ENCODE measurements at places on chromosomes 7 and 10.

DNA sequence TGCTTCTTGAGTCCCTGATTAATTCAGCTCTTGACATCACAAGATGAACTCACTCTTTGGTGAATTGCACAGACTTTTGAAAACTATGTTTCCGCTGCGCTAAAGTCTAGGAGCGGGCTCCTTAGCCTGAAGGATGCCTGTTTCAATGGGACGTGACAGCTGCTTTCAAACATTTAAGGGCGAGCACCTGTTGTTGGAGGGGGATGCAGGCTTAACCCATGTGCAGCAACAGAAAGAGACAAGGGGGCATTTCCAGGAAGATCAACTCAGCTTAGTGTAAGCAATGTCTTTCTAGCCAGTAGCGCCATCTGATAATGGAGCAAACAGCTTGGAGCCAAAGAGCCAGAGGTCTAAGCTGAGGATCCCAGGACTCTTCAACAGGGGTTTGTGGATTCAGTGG lies 8.4 kb upstream of the PFKFB3 start:
- DNase-seq: no peak

GRCh38 chr7:27101957-27102580 lies 414 bp downstream of the HOXA2 start:
- DNase-seq: no peak

DNA sequence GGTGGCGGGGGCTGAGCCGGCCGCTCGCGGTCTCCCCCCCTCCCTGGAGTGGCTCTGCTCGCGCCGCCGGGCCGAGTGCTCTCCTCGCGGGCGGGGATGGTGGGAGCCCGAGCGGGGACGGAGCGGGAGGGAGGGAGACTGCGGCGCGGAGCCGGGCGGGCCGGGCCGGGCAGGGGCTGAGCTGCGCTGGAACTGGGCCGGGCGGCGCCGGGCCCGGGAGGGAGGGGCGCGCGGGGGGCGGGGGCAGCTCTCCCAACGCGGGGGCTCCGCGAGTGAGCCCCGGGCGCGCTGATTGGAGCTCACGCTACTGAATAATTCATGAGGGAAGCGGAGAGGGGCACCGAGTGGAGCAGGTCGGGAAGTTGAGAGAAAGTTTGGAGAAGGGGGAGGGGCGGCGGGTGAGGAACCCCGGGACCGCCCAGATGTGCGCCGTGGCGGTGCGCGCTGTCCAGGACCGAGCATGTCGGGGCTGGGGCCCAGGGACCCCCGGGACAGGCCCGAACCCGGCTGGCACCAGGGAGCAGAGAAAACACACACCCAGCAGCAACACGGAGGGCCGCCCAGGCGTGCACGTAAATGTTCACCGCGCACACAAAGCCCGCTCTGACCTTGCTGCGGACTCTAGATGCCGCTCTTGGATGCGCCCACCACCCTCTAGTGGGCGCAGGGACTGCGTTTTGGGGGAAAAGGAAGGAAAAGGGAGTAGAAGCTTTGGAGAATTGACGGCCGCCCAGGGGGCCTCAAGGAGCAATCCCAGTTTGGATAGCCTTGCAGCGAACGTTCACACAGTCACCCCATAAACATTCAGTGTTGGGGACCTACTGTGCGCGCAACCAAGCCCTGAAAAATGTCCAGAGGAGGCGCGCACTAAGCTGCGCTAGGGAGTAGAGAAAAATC lies at the start of gene EPHB4:
Gene EPHB4, minus strand, starts transcription at position 194 of the 897 bp plus-strand sequence. CDS start 493 bp downstream, outside the sequence.
- DNase-seq: no peak

- no peak for DNase-seq
Measured at GRCh38 chr10:121919666-121920065, 8.2 kb downstream of the ATE1 start.

DNA sequence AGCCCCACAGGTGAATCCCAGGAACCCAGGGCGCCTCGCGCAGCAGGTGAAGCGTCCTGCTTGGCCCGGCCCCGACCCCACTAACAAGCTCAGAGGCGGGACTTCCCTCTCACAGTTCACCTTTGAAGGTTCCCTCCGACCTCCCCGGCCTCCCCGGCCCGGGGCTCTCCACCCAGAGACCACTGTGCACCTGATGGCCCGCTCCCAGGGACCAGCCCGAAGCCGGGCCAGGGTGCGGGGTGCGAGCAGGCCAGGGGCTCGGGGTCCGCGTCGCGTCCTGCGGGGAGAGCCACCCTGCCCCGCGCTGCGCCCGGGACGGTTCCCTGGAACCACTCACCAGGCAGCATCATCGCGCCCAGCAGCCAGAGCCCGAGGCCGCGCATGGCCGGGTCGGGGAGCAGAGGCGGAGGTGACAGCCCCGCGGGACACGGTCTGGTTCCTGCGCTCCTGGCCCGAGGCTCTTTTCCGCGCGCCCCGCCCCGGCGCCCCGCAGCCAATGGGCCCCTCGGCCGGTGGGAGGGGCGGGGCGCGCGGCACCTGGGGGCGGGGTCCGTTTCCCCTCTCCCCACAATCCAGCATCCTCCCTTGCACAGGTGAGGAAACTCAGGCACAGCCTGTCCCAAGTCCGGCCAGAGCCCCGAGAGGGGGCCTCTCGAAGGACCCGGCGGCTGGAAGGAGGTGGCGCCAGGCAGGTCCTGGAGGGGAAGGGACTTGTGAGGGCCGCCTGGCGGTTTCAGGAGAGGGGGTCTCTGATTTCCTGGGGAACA lies at the start of gene ADAM8:
Gene ADAM8, minus strand, starts transcription at position 434 of the 767 bp plus-strand sequence. Its CDS starts 51 bp downstream, at position 383.
- DNase-seq: peak; percentile 74

GRCh38 chr7:121049028-121049791 lies 60.7 kb downstream of the CPED1 start:
- no peak for DNase-seq

DNA sequence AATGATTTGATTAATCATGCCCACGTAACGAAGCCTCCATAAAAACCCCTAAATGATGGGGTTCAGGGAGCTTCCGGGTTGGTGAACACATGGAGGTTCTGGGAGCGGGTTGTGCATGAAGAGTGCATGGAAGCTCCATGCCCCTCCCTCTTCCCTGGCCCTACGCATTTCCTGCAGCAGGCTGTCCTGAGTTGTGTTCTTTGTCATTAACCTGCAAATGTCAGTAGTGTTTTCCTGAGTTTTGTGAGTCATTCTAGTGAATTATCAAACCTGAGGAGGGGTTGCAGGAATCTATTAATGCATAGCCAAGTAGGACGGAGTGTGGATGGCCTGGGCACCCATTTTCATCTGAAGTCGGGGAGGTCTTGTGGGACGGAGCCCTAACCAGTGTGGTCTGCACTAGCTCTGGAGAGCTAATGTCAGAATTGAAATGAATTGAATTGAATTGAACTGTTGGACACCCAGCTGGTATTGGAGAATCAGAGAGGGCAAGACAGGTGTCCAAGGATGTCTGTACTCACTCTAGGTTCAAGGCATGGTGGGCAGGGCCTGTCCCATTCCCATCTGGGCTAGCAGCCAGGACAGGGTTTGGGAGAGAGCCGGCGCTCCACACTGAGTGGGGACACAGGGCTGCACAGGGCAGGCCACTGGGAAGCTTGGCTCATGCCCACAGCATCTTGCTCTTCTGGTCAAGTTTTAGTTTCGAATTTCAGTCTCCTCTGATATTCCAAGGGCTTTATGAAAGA lies 22.3 kb upstream of the ARHGAP22 start:
- DNase-seq: no peak

DNA sequence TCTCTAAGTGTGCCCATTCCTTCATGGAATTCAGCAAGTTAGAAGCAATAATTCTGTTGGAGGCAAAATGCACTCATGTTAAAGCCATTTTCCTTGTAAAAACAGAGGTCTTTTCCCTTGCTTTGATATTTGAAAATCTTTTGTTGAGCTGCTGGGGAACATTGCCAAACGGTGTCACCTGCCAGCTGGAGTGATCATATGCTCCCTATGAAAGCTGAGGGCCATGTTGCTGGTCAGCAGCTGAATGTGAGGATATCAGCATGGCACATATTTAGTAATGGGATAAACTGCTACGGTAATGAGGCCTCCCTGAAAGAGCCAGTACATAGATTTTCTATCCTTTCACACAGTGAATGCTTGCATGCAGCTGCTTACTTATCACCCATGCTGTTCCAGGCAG lies 224.3 kb downstream of the THSD7A start:
- no peak for DNase-seq

- no peak for DNase-seq
Measured at GRCh38 chr7:85150624-85151023, 36.2 kb downstream of the SEMA3D start.

DNA sequence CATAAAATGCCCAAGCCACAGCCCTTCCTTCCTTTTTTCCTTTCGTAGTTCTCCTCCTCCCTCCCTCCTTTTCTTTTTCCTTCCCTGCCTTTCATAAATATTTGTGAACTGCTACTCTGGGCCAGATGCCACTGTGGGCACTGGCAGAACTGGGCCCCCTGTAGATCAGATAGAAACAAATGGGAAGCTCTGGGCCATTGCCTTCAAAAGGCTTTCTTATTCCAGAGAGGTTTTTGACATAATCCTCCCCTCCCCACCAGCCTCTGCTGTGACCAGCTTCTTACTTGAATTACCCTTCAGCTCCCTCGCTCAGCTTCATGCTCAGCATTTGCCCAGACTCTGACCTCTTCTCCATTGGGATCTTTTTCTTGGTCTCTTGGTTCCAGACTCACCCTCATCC lies 886.8 kb downstream of the LRMDA start:
- no peak for DNase-seq

- DNase-seq: peak; percentile 24
Measured at GRCh38 chr10:79066411-79067240, 2.1 kb upstream of the ZMIZ1 start.

DNA sequence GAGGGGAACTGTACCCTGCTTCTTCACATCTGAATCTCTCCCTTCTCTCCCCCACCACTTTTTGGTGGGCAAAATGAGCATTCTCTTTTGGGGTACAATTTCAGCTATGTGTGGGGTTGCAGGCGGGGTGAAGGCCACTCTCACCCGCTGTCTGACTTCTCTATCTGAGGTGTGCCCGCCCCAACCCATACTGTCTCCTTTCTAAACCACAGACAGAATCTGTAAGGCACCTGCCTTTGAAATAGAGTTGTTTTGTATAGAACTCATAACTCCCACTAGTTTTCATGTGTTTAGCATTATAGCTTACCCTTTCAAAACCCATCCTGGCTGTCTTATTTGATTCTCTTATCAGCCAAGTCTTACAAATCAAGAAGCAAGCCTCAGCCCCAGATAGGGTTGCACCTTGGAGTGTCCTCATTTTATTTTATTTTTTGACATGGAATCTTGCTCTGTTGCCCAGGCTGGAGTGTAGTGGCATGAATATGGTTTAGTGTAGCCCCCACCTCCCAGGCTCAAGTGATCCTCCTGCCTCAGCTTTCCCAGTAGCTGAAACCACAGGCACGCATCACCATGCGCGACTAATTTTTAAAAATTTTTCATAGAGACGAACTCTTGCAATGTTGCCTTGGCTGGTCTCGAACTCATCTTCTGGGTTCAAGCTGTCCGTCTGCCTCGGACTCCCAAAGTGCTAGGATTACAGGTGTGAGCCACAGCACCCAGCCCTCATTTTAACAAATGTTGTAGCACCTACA lies 11.9 kb downstream of the TSPAN14 start:
- DNase-seq: peak; percentile 61

DNA sequence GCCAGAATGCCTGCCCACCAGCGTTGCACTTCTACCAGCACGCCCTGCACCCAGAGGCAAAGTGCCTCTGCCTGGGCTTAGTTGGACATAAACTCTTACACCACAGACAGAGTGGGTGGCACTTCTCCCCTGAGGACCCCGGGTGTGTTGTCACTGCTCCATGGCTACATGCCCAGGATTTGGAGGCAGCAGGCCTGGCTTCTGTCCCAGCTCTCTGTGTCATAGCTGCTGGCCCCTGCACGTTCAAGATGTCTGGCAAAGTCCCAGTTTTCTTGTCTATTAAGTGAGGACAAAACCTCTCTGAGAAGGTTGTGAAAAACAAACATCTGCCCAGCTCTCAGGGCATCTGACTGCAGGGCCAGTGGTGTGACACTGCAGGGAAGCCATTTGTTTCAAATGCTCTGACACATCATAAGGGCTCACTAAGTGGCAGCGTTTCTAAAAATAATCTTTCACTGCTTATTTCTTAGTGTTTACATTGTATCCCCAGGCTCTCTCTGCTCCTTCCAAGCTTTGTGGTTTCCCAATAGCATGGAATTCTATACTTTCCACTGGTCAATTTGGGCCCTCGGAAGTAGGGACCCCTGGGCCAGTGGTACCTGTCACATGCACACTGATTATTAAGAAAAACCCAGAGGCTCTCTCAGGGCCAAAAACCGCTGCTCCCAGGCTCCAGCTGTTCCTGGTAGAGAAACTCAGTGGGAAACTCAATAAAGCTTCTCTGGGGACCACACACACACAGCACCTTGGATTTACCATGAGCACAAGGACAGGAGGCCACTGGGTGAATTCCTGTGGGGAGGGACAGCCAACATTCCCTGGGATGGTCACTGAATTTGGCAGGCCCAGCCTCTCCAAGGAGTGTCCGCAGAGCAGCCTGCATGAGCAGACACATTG lies 86.2 kb upstream of the ANLN start:
- no peak for DNase-seq

DNA sequence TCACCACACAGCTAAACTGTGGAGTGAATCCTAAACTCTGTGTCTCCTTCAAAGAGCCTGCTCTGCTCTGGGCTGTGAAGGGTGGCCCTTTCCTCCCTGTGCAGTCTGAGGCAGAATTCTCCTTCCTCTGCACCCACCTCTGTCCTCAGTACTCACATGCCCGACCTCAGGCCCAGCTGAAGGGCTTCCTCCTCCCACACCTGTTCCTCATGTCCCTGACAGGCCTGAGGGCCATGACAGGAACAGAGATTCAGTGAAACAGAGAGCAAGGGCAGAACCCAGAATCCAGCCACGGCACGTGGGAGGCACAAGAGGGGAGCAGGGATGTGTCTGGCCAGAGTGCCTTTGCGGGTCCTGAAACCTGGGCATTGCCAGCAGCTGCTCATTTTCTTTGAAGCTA lies 13.9 kb downstream of the CREB3L2 start:
- no peak for DNase-seq

DNA sequence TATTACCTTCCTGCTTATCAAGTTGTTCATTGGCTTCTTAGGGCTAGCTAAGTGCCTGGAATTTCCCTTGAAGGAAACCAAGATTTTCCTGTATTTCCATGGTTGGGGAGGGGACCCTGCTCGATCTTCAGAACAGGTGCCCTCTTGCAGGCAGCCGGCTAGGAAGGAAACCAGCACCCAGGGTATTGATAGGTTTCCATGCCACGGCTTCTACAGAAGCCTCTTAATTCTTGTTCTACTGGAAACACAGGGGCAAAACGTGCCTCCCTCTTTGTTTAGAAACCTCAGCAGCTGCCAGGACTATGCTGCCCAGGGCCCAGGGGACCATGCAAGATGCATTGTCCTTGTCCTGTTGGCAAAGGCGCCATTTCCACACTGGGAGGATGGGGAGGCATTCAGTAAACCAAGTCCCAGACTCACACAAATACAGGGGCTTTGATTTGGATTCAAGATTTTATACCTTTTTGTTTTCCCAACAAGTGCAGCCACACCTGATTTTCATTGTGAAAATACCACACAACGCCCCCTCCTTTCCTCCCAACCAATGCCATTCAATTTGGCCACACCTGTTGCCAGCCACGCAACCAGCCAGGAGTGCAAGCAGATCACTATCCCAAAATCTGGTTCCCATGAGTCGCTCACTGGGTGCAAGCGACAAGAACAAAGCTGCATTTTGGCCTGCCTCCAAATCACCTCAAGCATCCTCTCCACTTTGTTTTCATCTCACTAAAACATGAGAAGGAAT lies 29.6 kb downstream of the C10orf71 start:
- no peak for DNase-seq

GRCh38 chr7:151313857-151314256 lies 27.8 kb upstream of the NUB1 start:
- peak; percentile 19 for DNase-seq

- DNase-seq: no peak
Measured at GRCh38 chr10:79178614-79179163, 109.9 kb downstream of the ZMIZ1 start.
